ENCODE measurements at places on chromosomes 1 and 21.

DNA sequence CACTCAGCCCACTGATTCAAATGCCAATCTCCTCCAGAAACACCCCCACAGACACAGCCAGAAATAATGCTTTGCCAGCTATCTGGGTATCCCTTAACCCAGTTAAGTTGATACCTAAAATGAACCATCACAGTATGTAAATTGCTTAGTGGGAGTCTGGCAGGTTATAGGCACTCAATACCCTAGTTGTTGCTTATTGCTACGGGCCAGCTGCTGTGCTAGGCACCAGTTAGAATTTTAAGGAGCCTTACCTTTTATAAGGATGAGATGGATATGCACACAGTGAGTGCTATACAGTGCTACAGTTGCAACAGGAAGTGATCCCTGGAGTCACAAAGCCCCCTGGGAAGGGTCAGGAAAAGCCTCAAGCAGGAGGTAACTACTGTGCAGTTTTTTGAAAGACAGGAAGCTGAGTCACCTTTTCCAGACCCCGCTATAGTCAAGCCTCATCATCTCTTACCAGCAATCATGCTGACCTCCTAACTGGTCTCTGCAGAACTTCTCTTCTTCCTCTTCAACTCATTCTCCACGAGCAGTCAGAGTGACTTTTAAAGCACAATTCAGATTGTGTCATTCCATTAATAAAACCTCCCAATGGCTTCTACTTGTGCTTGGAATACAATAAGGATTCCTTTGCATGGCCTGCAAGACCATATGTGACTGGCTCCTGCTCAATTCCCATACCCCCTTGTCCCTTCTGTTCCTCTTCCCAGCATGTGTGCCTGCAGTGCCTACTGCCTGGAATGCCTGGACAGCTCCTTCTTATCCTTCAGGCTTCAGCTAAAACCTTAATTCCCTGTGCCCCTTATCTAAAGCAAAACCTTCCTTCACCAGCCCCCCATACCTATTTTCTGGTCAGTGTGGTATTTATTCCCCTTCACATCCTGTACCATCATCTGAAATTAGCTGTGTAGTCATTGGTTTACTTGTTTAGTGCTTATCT is 10.4 kb upstream of the TLR5 start:
- DNase-seq: no peak

GRCh38 chr1:33446590-33446989 is 15.7 kb upstream of the PHC2 start:
- DNase-seq: no peak

DNA sequence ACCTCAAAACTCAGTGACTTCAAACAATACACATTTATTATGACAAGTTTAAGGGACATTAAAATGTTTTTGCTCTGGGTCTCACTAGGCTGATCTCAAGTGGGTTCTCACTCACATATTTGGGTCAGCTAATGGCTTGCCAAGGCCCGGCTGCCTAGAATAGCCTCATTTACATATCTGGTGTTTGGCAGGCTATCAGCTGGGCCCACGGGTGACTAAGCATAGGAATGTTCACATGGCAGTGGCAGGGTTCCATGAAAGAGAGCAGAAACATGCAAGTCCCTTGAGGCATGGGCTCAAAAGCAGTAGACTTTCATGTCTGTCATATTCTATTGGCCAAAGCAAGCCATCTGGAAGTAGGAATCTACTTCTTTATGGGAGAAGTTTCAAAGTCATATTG is 492.6 kb downstream of the KCNT2 start:
- no peak for DNase-seq

DNA sequence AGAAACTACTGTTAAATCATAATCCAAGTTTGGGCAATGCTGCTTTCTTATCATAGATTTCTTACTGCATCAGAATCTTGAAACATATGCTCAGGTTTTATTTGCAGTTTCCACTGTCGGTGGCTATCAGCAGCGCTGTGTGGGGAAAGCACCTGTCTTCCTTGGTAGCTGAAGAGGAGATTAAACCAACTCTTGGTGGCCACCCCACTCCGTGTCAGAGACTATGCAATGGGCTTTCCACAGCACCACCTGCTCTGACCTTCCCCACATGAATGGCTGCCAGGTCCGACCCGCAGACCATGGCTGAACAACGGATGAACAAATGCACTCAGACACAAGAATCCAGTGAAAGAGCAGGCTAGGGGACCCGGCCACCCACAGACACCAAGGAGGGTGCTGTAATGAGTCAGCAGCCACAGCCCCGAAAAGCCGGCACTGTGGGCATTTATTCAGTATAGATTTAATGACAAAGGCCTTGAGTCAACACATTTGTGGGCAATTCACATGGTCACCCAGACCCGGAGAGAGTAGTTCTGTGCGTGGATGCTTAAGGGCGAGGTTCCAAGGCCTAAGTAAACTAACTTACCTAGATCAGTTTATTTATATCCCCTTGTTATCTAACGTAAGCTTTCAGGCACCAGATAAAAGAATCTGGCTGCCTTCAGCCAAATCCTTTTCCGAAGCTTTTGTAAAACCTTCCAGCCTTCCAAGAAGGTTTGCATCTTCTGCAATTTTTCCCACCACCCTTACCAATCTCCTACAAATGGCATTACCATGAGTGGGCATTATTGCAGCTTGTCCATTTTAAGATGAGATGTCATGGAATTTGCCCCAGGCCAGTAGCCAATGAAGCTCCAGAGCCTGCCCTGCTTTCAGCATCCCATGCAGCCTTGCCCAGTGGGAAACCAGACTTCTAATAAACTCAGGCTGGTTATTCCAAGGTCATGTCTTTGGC is 82.7 kb downstream of the HLCS start:
- DNase-seq: no peak

GRCh38 chr1:10639011-10639774 is 157.3 kb downstream of the CASZ1 start:
- no peak for DNase-seq

GRCh38 chr1:211726467-211726995 is 51.1 kb upstream of the NEK2 start:
- DNase-seq: no peak

- no peak for DNase-seq
Observed at GRCh38 chr1:162697140-162697895, 65.1 kb downstream of the DDR2 start.

- no peak for DNase-seq
Observed at GRCh38 chr1:243745356-243745755, 104.7 kb downstream of the AKT3 start.

GRCh38 chr1:52602856-52603600 is 857 bp downstream of the GPX7 start:
- no peak for DNase-seq

GRCh38 chr1:235127203-235127602 is 1.4 kb downstream of the TOMM20 start:
- DNase-seq: no peak

DNA sequence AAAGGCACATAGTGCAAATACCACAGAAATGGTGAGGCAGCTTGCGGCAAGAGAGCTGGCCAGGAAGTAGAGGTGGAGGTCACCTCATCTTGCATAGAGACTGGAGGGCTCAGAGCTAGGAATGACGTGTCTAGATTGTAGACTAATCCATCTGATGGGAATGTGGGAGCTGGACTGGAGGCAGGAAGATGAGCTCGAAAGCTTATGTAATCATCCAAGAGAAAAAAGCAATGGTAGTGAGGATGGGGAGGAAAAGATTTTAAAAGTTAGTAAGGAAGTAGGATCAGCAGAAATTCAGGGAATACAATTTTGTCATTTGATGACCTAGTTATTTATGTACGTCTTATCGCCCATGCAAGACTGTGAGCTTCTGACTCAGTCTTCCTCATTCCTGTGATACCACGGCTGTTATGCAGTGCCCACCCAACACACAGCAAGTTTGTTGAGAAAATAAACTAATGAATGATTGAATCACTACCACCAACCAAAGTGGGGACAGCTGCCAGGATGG is 123.9 kb downstream of the RRAGC start:
- no peak for DNase-seq

DNA sequence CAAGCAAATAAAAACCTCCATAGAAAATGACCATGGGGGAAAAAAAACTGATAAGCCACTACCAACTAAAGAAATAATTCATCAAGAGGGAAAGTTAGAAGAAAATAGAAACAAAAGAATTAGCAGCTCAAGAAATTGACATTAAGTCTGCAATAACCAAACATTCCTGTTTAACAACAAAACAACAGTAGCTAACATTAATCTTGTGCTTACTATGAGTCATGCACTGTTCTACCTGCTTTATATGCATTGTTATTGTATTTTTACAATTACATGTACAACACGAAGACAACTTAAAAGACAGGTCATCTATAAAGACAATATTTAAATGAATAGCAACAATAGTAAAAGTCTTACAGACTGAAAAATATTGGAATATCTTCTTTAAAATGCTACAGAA is 34.4 kb upstream of the LRRC7 start:
- no peak for DNase-seq

- DNase-seq: no peak
Observed at GRCh38 chr1:116769561-116769977, 15.3 kb downstream of the CD2 start.

GRCh38 chr1:12344596-12345349 is 114.9 kb downstream of the VPS13D start:
- no peak for DNase-seq

GRCh38 chr1:86085741-86086409 is 70.7 kb downstream of the COL24A1 start:
- DNase-seq: no peak

GRCh38 chr1:226950316-226950715 is 10.2 kb downstream of the COQ8A start:
- DNase-seq: no peak

GRCh38 chr1:156750191-156750672 is 1.2 kb downstream of the HDGF start:
- no peak for DNase-seq

DNA sequence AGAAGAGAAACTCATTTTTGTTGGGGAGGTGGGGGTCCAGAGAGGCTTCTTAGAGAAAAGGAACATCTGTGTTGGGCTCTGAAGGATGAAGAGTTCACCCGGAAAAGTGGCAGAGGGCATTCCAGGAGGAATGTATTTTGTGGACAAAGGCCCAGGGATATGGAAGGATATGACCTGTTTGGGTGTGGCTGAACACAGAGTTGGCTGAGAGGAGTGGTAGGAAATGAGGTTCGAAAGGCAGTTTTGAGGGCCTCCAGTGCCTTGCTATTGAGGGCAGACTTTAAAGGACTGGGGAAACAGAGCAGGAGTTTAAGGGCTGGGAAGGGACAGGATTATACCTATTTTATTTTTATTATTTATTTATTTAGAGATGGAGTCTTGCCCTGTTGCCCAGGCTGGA is 27.3 kb upstream of the WASF2 start:
- DNase-seq: no peak

DNA sequence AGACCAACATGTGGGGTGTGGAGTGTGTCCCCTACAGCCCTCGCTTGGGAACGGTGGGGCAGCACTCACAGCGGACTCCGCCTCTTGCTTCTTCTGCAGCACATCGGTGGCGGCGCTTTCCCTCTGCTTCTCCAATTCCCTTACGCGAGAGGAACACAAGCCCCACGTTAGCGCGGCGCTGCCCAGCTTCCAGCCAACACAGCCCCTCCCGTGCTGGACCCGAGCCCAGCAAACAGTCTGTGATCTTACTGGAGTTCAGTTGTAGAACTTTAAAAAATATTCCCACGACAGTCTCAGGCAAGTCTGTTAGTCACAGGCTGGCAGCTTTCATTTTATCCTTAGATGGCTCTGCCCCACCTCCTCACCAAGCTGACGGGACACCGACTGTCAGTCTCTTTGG is 13.6 kb downstream of the THAP3 start:
- no peak for DNase-seq

DNA sequence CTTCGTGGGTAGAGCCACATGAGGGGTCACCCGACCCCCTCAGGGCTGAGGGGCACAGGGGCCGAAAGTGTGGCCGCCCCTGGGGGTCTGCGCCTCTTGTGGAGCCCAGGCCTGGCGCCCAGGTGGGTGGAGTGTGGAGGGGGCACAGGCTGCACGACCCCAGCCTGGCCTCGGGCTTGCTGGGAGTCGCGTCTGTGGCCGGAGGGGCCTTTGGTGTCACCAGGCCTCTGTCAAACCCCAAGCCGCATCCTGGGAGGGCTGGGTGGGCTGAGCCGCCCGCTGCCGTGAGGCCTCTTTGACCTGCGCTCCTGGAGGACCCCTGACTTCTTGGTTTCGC is 60.7 kb downstream of the FAAP20 start:
- no peak for DNase-seq

DNA sequence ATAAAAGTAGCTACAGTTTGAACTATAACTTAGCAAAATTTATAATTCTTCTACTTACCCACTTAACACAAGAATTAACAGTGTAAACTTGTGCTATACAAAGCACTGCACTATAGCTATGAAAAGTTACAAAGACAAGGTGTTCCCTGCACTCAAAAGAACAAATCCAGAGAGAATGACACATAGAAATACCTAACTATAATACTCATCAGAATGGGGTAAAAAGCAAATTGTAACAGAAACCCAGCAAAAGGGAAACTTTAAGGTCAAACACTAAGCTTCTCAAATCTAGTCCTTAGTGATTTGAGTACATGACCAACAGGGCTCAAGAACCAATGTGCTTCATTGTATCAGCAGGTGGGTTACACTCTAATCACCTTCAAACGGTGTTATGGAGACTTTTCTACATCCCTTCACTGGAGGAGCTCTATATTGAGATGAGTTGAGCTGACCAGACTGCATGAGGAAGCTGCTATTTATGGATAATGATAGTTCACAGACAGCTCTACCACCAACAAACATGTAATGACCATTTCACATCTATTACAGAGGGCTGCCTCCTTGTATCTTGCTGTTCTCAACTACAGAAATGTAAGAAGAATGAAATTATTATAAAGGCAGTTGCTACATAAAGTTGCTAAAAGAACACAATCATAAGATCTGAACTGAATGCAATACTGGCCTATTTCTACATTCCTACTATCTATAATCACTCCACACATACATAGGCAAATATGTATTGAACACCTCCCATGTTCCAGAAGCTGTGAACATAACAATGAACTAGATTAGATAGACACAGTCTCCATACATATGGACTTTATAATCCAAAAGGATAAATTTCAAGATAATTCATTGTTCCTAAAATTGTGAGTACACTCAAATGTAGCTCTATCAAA is 47.6 kb downstream of the PIK3R3 start:
- DNase-seq: no peak

DNA sequence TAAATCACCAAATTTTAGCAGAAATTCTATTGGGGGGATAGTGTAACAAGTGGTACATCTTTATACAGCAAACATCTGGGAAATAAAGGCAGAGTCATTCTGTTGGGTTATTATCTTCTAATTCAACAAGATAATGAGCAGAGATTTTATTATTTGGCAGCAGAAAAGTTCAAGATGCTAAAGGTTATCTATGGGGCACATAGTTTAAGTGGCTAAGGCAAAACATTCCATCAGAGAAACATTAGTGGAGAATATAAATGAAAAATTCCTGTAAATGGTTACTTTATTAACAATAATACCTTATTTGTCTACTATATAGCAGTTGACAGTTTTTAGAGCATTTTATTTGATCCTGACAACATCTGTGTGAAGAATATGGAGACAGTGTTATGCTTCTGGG is 815.7 kb downstream of the NCAM2 start:
- DNase-seq: no peak

All from stimulated activated CD8-positive, alpha-beta memory T cell treated with anti-CD3 and anti-CD28 coated beads, Interleukin-4, amount 100 ng/mL, for 1 hour (primary cell).